ENCODE measurements at places on chromosomes 5 and 9.

DNA sequence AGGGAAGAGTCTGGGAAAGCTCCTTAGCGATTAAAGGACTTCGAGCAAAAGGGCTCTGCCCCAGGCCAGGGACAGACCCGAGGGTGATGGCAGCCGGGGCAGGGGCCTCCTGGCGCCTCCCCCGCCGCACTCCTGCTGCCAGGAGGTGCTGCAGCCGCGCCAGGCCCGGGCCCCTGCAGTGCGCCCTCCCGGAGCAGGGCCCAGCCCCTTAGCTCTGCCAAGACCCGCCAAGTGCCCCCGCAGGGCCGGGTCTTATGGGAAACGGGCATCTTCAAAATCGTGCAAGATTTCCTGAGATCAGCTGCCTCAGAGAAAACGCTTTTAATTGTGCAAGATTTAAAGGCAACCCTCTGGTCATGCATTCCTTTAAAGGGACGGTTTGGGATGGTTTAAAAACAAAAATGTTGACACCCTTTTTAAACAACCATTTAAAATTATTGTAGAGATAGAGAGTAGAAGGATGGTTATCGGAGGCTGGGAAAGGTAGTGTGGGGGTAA lies 52.4 kb downstream of the CDC14B start:
- DNase-seq: no peak

DNA sequence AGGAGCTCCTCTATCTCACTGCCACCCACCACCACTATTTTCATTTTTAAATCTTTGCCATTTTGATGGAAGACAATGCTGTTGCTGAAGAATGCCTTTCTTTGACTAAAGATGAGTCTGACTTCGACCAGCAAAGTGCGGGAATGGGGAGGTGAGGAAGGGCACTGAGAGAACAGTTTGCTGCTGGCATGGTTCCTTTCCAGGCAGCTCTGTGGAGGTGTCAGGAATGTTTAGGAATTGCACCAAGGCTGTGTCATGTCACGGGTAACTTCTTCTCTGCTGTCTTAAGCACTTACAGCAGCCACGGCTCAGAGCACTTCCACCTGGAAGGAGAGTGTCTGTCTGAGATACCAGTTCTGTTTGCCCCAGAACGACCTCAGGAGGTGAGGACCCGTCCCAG lies 41.4 kb upstream of the SHB start:
- DNase-seq: no peak

DNA sequence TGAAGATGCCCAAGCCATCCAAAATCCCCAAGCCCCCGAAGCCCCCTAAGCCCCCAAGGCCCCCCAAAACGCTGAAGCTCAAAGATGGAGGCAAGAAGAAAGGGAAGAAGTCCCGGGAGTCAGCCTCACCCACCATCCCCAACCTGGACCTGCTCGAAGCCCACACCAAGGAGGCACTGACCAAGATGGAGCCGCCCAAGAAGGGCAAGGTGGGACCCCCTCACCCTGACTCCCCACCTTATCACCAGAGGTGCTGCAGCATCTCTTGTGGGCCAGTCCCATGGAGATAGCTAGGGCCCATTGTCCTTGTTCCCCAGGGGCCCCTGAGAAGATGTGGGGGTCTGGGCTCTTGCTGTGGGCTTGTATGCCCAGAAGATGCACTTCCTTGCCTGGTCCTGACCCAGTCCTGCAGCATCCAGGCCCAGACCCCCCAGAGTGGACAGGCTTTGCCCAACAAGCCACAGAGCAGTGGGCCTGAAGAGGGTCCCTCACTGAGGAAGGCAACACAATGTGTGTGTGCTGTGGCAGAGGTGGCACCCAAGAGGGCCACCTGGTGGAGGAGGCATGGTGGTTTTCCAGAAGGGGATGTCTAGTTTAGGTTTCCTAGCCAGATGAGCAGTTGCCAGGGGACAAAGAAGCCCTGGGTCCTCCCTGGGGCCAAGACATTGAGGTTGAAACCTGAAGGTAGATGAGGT lies 84.1 kb downstream of the PHF2 start:
- DNase-seq: no peak

DNA sequence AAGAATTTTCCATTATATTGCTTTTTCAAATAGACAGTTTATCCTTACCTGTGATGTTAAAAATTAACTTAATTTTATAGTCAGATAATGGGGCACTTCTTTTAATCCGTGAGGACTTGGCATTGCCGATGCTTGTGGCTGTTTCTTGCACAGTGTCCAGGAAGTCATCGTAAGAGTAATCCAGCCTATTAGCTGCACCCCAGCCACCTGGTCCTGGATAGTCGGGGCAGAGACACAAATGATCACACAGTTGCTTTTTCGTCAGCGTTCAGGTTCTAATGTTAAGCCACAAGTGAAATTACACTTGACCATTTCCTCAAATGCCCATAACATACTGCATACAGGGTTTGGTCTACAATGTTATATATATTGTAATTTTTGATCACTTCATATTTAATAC lies 107.4 kb downstream of the SVEP1 start:
- DNase-seq: no peak

- no peak for DNase-seq
These were observed 69.7 kb downstream of the TMEM174 start for GRCh38 chr5:73242735-73243134.

GRCh38 chr9:134559013-134559412 lies 82.6 kb upstream of the COL5A1 start:
- DNase-seq: no peak

- DNase-seq: no peak
These were observed 2001.9 kb upstream of the C9orf72 start for GRCh38 chr9:29575219-29575618.

Measured in GM18507 (cell line).